ENCODE measurements at places on chromosomes 7 and 10. TPM values are rescaled to one million over a fixed set of nuclear protein-coding genes. Genes with fewer than 3 reads are reported as not detected.

The PRKG1 gene
- total RNA-seq: 4.1 TPM

The MSMB gene
- total RNA-seq: not detected

The ZNF239 gene
- 1.1 TPM for total RNA-seq

The CFAP43 gene
- total RNA-seq: not detected

The VSIR gene
- 119 TPM for total RNA-seq

The MMP21 gene
- total RNA-seq: 0.42 TPM

The EPHA1 gene
- 9.4 TPM for total RNA-seq

The OR6V1 gene
- total RNA-seq: not detected

GRCh38 chr7:9023675-9024294, 590.4 kb downstream of the NXPH1 start:
- DNase-seq: no peak

DNA sequence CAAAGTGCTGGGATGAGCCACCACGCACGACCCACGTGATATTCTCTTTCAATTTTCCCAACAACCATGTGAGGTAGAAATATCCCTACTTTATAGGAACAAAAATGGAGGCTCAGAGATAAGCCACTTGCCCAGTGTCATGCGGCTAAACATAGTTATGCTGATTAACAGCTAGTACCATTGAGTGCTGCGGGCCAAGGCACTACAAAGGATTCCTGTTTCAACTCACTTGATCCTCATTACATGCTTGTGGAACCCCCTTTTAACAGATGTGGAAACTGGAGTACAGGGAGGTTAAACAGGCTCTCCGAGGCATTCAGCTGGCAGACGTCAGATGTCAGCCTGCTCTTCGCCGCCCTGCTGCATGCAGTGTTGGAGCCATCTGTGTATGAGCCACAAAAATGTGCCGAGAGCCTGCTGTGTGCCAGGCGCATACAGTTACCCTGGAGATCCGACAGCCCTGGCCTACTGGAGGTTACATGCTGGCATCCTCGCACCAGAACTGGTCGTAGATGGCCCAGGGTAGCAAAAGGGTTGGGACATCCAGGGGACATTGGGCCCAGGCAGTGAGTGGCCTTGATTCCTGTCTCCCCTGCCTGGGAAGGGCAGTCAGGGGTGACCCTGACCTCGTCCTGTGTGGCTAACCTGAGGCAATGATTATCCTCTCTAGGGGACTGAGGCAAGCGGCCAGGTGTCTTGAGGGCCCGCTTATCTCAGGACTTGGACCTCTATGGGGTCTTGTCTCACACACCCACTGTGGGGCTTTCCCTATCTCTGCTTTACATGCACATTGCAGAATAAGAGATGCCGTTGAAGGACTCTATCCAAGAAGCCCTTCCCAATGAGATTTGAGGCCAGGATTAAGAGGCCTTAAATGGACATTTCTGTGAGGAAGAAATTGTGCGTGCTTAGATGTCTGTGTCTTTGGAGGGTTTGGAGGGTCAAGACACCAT, 18.5 kb upstream of the SRGN start:
- DNase-seq: no peak

DNA sequence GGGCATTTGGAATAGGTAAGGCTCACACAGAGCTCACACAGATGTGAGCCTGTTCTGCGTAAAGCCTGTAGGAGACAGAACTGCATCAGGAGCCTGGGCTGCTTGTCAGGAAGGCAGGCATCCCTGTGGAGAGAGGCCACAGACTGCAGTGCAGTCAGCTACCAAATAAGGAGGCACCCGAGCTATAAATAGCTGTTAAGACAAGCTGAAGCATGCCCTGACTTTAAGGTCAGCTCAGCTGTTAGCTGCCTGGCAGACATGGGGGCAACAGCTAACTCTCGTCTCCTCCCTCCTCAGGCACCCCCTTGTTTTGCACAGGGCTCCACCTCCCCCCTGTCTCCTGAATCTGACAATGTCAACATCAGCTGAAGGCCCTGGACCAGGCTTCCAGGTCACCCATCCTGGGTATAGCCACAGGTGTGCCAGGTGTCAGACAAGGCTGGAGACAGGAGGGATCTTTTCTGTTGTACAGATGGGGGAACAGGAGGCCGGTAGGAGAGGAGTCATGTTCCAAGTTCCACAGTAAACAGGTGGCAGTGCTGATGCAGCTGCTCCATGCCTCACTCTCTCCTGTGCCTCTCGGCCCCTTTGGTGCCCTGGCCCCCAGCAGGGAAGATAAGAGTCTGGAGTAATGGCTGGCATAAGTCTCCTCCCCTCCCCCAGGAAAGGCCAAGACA, 27.6 kb upstream of the MKRN1 start:
- DNase-seq: no peak

DNA sequence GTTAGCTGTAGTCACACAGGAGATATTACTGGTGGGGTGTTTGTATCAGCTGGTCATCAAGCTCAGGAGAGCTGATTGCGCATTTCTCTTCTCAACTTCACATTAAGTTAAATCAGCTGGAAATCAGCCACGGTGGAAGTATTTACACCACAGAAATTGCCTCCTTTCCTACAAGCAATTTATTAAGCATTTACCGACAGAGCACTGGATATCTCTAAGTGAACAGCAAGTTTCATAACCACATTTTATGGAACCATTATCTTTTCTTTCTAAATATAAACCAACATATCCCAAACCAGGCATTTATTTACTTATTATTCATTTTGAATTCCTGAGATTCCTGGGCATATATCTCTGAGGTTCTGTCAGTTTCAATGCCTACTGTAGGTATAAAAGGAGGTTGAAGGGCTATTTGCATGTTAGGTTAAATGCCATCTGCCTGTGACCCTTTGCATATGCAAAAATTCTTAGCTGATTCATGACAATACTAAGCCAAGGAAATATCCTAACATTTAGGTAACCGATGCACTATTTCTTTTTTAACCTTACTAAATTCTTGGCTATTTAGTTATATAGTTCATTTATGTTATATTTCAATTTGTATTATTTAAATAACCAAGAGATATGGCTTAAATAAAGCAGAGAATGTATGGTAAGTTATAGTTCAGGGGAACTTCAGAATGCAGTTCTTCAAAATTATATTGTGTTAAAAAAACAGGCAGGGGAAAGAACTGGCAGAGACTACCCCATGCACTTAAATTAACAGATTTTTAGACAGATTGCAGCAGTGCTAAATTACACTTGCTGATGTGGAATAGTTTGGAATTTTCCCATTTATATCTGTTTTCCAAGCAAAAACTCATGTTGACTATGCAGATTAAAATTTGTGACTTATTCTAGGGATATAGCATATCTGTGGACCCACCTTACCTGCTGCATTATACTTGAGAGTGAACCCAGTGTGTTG, 56.8 kb downstream of the DYNC1I1 start:
- no peak for DNase-seq

GRCh38 chr7:111878785-111879184, 316.5 kb upstream of the IMMP2L start:
- no peak for DNase-seq

DNA sequence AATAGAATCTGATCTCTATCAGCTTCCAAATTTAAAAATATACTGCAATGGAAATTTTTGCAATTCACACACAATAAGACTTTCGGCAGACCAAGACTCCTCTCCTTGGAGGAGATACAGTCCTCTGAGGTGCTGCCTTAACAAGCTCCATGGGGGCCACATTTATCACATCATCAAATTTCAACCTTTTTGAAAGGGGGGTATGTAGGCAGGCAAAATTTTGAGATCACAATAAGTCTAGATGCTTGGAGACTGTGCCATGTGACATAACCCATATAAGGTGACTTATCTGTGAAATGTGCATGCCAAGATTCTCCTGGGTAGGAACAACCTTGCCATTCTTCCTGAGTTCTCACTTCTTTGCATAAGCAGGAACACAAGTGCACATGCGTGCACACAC, at the start of gene OR2A12:
OR2A12 (plus strand) TSS at position 301 of the 400 bp plus-strand sequence. CDS start 8,830 bp downstream, outside the sequence.
- no peak for DNase-seq

GRCh38 chr7:12320987-12321647, 82.5 kb downstream of the VWDE start:
- DNase-seq: no peak

GRCh38 chr7:7884855-7885254, 83.7 kb upstream of the GLCCI1 start:
- no peak for DNase-seq

DNA sequence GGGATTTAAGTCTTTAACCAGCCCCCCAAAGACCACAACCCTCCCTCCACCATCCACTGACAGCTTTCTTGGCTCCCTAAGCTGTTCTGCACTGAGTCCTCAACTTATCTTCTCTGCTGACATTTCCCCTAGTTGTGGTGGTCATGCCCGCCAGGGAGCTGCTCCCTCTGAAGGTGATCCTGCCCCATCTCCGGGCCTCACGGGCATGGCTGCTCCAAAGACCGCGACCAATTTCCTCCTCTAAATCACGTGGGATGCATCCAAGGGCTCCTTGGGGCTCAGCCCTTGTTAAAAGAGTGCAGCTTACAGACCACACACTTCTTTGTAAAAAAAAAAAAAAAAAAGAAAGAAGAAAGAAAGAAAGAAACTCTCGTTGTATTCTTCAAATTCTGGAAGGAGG, 27.1 kb upstream of the KLF6 start:
- no peak for DNase-seq

DNA sequence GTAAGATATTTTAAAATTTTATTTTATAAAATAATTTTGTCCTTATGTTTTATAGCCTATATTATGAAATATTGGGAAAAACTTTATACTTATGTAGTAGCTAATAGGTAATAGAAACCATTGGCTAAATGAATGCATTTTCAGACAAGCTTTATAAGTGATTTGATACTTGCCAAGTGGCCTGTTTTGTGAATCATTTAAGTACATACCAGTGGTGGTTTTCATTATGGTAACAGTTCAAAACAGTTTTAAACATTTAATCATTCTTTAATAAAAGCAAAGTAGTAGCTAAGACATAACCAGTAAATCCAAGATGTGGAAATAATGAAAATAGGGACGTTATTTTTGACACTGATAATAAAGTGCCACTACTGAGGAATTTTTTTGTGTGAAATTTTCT, 182.2 kb downstream of the PHF14 start:
- DNase-seq: no peak

DNA sequence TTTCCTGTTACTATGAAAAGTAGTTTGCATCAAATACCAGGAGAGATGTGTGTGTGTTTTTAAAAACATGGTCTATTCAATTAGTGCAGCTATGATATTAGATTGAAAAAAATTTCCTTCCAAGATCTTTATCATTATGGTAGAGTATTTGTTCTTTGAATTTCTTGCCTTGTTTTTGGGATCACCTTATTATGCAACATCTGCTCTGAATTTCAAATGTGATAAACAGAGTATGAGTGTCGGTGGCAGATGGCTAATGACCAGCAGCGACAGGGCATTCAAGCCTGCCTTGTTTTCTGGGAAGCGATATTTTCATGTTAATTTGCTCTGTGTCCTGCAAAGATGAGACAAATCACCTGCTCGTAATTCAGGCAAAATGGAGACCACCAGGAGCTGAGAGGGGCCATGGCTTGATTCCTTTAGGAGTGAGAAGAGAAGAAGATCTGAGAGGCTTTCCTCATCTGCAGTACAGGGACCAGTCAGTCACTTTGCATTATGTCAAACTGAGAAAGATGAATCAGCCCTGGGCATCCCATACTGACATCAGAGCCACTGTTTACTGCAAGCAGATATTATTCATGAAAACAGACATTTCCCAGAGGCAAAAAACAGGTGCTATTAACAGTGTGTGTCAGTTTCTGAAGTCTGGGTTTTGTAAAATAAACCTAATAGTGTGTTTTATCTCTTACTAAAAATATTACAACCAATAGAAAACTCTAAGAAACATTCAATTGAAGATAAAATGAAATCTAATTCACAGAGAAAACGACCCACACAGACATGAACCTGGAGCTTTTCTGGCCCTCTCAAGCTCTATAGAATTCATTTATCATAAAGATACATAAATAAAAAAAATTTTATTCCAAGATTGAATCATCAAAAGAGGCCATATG, 67.6 kb downstream of the CDK6 start:
- DNase-seq: no peak

DNA sequence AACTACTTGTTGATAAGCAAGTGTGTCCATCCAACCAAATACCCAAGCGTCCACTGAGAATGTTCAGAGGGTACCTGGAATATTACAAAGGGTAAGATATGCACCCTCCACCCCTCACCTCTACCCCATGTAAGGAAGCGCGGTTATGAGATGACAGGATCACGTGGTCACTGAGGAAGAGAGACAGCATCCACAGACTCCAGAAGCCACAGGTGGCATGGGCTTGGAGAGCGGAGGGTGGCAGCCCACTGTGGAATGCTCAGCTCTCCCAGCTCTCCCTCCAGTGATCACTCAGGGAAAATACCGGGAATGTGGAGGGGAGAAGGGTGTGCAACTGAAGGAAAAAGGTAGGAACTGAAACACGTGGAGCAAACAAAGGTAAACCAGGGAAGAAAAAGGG, 25.7 kb downstream of the SFMBT2 start:
- DNase-seq: no peak

DNA sequence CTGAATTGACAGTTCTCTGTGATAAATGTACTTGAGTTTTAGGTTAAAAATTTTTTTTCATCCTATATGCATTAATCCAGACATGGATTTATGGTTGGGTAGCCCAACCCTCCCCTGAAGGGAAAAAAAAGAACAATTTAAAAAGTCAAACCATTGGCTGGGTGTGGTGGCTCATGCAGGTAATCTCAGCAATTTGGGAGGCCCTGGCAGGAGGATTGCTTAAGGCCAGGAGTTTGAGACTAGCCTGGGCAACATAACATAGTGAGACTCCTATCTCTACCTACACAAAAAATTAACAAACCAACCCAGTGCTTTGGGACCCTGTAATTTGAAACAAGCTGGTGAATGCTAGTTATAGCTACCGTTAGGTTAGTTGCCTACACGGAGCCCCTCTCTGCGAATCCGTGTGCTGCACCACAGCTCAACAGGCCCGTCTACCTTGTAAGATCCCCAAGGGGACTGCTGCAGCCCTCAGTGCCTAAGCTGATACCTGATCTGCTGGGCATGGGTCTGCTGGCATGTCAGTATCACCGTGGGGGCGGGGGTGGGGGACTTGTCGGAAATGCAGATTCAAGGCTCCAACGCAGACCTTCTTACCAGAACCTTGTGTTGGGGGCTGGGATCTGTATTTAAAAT, 32.8 kb downstream of the TSPAN14 start:
- no peak for DNase-seq

DNA sequence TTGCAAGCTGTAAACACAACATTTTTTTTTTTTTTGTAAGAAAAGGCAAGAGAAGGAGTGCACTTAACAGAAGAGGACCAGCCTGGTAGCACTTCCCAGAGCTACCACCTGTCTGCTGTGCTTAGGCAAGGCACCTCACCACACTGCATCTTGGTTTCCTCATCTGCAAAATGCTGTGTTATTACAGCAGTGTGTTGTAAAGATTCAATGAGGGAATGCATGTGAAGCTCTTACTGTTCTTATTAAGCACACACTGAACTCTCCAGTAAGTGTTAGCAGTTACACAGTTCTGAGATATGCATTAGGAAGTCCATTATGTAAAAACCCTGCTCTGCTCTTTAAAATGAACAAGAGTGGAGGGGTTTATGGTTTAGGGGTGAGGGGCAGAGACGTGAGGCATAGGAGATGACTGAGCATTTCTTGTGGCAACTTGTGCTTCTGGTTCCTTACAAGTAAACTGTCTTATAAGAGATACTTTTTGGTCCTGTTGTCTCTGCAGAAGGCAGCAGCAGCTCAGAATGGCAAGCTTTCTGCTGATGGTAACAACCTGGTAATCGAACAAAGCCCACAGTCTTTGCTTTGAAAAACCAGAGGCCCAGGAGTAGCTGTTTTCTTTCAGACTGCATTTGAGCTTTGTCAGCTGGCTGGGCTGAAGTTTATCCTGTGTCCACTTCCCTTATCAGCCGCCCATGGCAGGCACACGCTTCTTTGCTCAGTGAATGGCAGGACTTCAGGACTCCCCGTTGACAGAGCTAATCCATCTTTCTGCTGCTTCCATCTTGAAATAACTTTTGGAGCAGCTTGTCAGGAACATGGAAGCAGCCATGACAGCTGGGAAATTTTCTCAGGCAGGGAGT, 98.8 kb upstream of the BMPER start:
- no peak for DNase-seq
